ENCODE measurements at places on chromosomes 7 and 10.

GRCh38 chr10:86700851-86701617 lies 32.7 kb downstream of the LDB3 start:
- no peak for DNase-seq

GRCh38 chr7:28002638-28003037 lies 178.0 kb downstream of the JAZF1 start:
- DNase-seq: no peak

GRCh38 chr7:6258440-6259182 lies 13.8 kb downstream of the CYTH3 start:
- DNase-seq: no peak

- no peak for DNase-seq
Observed at GRCh38 chr10:60645980-60646379, 132.3 kb upstream of the CDK1 start.

DNA sequence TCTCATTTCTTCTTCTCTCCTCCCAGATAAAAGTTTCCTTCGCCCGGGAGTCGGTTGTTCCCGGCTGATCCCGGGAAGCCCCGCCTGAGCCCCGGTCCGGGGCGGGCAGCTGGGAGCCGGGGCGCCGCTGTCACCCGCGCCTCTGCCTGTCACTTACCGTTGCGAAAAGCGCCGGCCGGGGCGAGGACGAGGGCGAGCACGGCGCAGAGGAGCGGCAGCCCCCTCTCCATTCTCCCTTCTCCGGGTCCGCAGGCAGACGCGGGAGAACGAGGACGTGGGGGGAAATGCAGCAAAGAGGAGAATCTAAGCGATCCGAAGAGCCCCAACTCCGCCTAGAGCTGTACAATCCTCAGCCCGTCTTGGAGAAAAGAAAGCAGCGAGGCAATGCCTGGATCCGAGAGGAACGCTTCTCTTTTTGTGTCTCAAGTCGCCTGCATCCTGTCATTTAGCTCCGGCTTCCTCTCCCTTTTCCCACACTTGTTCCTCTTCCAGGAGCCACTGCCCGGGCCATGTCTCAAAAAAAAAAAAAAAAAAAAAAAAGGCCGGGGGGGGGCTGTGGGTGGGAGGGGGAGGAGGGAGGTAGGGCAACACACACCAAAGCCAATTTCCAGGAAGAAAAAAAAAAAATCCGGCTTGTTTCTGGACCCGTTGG lies at the start of gene NRP1:
TSS of gene NRP1 (minus strand) at position 515 of the 652 bp plus-strand sequence. CDS start at position 230, 285 bp downstream.
- DNase-seq: no peak

GRCh38 chr7:140121326-140121725 lies 55.5 kb downstream of the KDM7A start:
- no peak for DNase-seq

DNA sequence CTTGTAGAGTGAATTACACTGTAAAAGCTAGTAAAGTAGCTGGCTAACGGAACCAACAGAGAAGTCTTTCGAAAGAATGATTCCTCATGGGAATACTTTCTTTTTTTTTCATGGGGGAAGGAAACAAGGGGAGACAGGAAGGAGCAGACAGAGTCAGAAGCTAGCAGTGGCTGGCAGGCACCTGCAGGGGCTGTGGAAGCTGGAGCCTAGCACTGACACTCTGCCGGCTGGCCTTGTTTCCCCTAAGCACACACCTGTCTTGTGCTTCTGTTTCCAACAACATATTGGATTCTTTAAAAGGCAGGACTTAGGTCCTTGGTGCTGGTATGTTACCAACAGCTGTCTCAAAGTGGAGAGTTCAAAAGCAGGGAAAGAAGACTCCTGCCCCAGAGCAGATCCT lies 24.7 kb downstream of the NOD1 start:
- DNase-seq: no peak

- DNase-seq: no peak
Observed at GRCh38 chr7:69748530-69748929, 150.3 kb downstream of the AUTS2 start.

DNA sequence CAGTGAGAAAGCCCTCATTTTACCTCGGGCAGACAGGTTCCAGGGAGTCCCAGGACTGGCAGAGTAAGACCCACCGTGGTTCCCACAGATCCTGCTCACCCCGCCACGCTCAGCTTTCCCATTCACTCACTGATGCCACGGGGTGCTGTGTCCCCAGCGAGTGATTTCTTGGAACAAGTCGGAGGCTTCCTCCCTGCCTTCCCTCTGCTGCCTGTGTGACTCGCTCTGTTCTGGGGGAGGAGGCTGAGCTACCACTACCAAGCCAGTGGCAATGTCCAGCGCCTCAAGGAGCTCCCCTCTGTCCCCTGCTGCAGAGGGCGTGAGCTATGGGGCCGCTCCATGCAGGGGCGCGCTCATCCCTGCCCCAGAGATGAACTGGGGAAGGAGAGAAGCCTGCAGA lies 12.6 kb downstream of the IL15RA start:
- DNase-seq: no peak

Measured in T follicular helper cell (primary cell).